ENCODE measurements at places on chromosomes 7 and 10.

GRCh38 chr10:14254368-14254767 is 76.4 kb downstream of the FRMD4A start:
- no peak for DNase-seq

DNA sequence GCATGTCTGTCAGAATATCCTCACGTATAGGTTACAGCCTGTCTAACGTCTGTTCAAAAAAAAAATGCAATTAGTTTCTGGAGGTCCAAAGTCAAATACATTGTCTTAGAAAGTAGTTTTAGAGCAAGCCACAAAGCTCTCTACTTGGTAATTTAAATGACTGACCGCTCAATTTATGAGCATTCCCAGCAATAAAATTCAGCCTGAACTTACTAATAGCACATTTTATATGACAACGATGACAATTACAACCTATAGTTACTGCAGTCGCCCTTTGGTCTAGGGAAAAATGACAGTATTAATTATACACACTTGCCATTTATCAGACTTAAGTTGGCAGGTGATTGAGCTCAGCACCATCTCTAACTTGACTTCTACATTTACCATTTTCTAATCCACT is 425.8 kb upstream of the STEAP1 start:
- DNase-seq: no peak

GRCh38 chr10:12180221-12180974 is 15.3 kb downstream of the NUDT5 start:
- no peak for DNase-seq

- no peak for DNase-seq
These were observed 7.8 kb downstream of the LIPM start for GRCh38 chr10:88810196-88810961.

GRCh38 chr7:25940086-25940906 is 211.7 kb upstream of the NFE2L3 start:
- no peak for DNase-seq

GRCh38 chr7:106915873-106916272 is 50.8 kb downstream of the PIK3CG start:
- DNase-seq: no peak

DNA sequence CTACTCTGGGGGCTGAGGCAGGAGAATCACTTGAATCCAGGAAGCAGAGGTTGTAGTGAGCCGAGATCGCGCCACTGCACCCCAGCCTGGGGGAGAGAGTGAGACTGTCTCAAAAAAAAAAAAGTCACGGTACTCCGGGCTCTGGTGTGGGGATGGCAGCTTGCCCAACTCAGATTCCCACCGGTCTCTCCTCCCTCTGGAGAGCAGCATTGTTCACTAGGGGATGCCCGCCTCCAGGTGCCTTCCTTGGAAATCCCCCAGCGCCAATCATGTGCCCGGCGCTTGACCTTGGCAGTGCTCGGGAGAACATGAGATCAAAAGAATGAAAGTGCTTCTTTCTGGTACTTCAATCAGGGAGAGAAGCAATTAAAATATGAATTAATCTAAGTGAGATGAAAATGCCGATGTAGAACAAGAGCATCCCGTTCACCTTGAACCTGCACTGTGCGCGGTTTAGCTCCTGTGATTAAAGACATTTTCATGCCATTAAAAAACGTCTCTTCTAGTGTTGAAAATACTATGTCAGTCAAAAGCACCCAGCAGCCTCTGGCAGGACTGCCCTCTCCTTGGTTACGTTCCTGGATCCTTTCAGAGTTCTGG is 1127.3 kb upstream of the AUTS2 start:
- no peak for DNase-seq

DNA sequence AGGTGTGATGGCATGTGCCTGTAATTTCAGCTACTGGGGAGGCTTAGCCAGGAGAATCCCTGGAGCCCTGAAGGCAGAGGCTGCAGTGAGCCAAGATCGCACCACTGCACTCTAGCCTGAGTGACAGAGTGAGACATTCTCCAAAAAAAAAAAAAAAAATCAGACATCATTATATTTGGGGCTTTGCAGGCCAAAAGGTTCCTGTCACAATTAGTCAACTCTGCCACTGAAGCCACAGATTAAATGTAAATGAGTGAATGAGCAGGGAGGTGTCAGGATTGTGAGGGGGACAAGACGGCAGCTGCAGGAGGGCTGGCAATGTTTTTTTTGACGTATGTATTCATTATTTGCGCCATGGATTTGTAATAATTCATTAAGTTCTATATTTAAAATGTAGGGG is 3.3 kb downstream of the ZNF33B start:
- no peak for DNase-seq

GRCh38 chr7:4659551-4660286 is 22.4 kb upstream of the FOXK1 start:
- DNase-seq: no peak

- no peak for DNase-seq
These were observed 1.1 kb upstream of the FEZF1 start for GRCh38 chr7:122305475-122306319.

- no peak for DNase-seq
These were observed 25.3 kb downstream of the ANXA8 start for GRCh38 chr10:47458466-47459154.
